Activated CD4-positive, CD25-positive, alpha-beta regulatory T cell treated with anti-CD3 and anti-CD28 coated beads, Interleukin-2, amount 50 U/mL, for 72 hours (primary cell): ENCODE measurements at places on chromosomes 6 and 20.

GRCh38 chr20:44720621-44720996 lies 5.4 kb downstream of the CCN5 start:
- DNase-seq: no peak

DNA sequence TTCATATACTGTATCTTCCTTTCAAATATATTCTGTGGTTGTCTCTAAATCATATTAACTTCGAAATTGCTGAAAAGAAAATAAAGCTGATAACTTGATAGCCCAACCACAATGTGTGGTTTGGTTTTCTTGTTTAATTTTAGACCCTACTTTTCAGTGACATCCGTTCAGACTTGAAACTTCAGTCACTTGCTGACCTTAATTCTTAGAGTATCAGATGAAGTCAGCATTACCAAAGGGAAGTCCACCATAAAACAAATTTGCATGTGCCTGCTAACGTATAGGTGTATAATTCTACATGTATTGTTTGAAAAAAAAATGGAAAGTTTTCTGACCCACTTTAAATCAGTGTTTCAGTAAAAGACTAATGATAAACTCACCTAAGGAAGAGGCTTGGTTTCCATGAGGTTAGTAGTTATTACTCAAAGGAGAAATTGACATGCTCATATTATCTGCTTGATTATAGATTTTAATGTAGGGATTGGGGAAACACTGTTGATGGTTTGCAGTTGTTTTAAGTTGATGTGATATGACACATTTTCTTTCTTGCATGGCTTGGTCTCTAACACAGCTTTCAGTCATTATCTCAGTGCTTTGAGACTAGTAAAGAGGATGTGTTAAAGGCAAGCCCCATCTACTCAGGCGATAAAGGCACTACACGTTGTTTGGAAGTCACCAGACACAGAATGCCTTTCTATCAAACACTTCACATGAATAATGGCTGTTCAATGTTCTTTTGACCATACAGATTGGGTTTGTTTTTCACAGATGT lies 5.2 kb upstream of the IL17A start:
- DNase-seq: no peak

DNA sequence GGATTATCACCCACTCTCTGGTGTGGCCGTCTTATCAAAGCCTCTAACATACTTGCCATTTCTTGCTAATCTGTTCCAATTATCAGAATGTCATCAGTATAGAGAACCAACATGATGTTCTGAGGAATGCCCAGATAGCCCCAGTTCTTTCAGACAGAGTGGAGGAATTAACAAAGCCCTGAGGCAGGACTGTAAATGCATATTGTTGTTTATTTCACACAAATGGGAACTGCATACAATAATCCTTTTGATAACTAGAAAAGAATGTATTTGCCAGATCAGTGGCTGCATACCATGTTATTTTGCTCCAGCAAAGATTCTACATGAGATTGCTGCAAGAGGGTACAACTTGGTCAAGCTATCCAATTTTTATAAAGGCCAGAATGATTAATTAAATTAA lies 112.8 kb upstream of the HEY2 start:
- no peak for DNase-seq

GRCh38 chr20:63092660-63093215 lies 86.0 kb upstream of the BHLHE23 start:
- DNase-seq: peak; percentile 21

DNA sequence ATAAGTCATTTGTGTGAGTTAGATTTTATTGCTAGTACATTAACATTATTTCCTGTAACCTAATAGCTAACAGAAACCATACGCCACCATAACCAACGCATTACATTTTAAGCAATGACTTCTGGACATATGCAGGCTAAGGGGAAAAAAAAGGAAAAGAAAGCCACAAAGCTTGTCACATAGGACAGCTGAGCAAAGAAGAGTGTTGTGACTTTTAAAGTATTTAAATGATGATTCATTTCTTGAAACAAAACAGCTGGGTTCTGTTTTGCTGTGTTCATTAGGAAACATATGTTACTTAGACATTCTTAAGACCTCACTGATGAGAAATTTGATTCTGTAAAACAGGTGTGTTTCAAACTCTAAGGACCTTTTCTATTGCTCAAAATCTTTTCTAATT lies 171.4 kb downstream of the COL9A1 start:
- no peak for DNase-seq

- no peak for DNase-seq
These were observed 29.1 kb upstream of the FBXL4 start for GRCh38 chr6:98976674-98977385.

- no peak for DNase-seq
These were observed 19.9 kb downstream of the GLYATL3 start for GRCh38 chr6:49519660-49520059.

- no peak for DNase-seq
These were observed 197.1 kb upstream of the PLN start for GRCh38 chr6:118350881-118351430.

- DNase-seq: no peak
These were observed 35.7 kb downstream of the KCNB1 start for GRCh38 chr20:49446808-49447207.
